Type B pancreatic cell (in vitro differentiated cells): ENCODE measurements at places on chromosomes 1 and 21. TPM values are rescaled to one million over a fixed set of nuclear protein-coding genes. Genes with fewer than 3 reads are reported as not detected.

The DCAF8 gene
- total RNA-seq = 127 and 154 TPM in 2 replicates

The RHOU gene
- 81.1 and 121 TPM in 2 replicates for total RNA-seq

The LCE1A gene
- not detected in 2 replicates for total RNA-seq

The UTS2 gene
- not detected in 2 replicates for total RNA-seq

The HSD3B1 gene
- total RNA-seq = 1.3 and 10.3 TPM in 2 replicates

The AIRE gene
- total RNA-seq = 0.12 TPM in 1 of 2 replicates, not detected in the other

The TNFRSF14 gene
- total RNA-seq = 4.2 and 8.5 TPM in 2 replicates

The FAM78B gene
- 2.6 and 2.9 TPM in 2 replicates for total RNA-seq

The CNN3 gene
- 152 and 258 TPM in 2 replicates for total RNA-seq

The AMY2A gene
- total RNA-seq = not detected in 2 replicates

DNA sequence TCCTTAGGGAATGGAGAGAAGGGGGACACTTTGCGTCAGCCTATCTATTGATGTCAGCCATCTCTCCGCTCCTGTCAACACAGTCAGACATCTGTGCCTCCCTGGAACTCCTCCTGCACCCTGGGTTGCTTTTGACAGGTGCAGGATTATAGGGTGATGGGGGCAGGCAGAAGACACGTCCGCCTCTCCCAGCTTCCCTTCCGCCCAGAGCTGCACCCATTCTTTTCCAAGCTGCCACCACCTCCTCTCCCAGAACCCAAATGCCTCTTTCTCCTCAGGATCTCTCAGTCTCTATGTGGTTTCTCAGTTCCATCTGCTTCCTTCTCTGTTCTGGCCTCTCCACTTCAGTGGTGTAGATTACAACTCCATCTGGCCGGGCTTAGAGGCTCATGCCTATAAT is 17.1 kb upstream of the KIF1B start:
- no peaks in the 10 kb centered on the region for H3K36me3 ChIP-seq
- H3K4me1 ChIP-seq = no peaks in the 10 kb centered on the region
- no peak overlapping the region for H3K4me3 ChIP-seq
- no peak overlapping the region for H3K27ac ChIP-seq
- DNase-seq = no peak
- no peaks in the 10 kb centered on the region for H3K27me3 ChIP-seq

GRCh38 chr1:89259283-89259971 is 13.2 kb downstream of the GBP5 start:
- peak overlapping the region; percentile 61 for H3K27ac ChIP-seq
- H3K4me1 ChIP-seq = peaks cover 32% of the 10 kb centered on the region
- H3K36me3 ChIP-seq = no peaks in the 10 kb centered on the region
- no peak for DNase-seq
- no peak overlapping the region for H3K4me3 ChIP-seq
- H3K27me3 ChIP-seq = no peaks in the 10 kb centered on the region

DNA sequence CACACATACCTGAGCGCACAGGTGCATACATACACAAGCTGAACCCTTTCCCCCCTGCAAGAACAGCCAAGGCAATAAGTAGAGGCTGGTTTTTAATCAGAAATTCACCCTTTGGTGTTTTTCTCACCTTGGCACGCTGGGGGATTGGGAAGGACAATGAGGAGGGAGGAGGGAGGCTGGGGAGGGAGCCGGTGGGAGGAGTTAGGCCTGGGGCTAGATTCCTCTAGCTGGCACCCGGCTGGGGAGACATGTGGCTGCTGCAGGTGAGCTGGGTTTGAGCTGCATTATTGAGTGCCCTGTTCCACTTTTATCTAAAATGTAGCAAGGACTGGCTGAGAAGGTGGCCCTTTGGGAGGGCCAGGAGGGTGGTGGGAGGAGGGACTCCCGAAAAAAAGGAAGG is 97.8 kb upstream of the CSF3R start:
- H3K27ac ChIP-seq = no peak overlapping the region
- no peak for DNase-seq
- H3K36me3 ChIP-seq = no peaks in the 10 kb centered on the region
- peaks cover 50% of the 10 kb centered on the region for H3K27me3 ChIP-seq
- H3K4me3 ChIP-seq = no peak overlapping the region
- H3K4me1 ChIP-seq = peaks cover 20% of the 10 kb centered on the region

DNA sequence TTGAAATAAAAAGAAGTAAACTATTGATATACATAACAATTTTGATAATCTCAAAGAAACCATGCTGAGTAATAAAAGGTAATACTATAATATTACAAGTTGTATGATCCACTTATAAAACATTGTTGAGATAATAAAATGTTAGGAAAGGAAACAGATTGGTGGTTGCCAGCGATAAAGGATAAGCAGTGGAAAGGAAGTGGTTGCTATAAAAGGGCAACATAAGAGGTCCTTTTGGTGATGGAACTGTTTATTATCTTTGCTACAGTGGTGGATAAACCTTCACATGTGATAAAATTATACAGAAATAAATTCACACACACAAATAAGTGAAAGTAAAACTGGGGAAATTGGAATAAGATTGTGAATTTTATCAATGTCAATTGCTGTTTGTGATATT is 15.1 kb downstream of the OR6F1 start:
- H3K4me3 ChIP-seq = no peak overlapping the region
- DNase-seq = no peak
- no peaks in the 10 kb centered on the region for H3K4me1 ChIP-seq
- H3K27me3 ChIP-seq = no peaks in the 10 kb centered on the region
- no peaks in the 10 kb centered on the region for H3K36me3 ChIP-seq
- H3K27ac ChIP-seq = no peak overlapping the region

- H3K4me1 ChIP-seq = no peaks in the 10 kb centered on the region
- no peak for DNase-seq
- no peaks in the 10 kb centered on the region for H3K27me3 ChIP-seq
These were observed 17.3 kb upstream of the MIIP start for GRCh38 chr1:12001996-12002493.

DNA sequence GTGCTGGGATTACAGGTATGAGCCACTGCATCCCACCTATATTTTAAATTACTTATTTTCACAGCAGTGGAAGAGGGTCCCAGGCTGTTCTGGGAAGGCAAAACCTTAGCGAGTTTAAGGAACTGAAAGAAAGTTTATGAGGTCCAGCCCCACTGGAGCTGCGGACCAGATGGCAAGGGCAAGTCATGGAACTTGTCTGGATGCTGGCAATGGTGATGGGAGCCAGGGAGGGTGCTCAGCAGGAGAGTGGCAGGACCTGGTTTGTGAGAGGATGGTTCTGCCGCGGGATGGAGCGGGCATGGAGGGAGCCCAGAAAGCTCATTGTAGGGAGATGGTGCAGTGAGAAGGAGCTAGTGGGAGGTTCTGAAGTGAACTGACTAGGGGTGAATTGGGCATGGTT is 50.6 kb upstream of the SLC45A1 start:
- no peak overlapping the region for H3K27ac ChIP-seq
- no peak overlapping the region for H3K4me3 ChIP-seq
- peaks cover 24% of the 10 kb centered on the region for H3K4me1 ChIP-seq
- no peak for DNase-seq
- H3K36me3 ChIP-seq = no peaks in the 10 kb centered on the region

- H3K4me3 ChIP-seq = peak overlapping the region; percentile 53
- H3K27me3 ChIP-seq = no peaks in the 10 kb centered on the region
- no peak for DNase-seq
- H3K36me3 ChIP-seq = no peaks in the 10 kb centered on the region
- peaks cover 21% of the 10 kb centered on the region for H3K4me1 ChIP-seq
- H3K27ac ChIP-seq = peak overlapping the region; percentile 45
These were observed 93.9 kb upstream of the ADGRL2 start for GRCh38 chr1:81706650-81707435.

DNA sequence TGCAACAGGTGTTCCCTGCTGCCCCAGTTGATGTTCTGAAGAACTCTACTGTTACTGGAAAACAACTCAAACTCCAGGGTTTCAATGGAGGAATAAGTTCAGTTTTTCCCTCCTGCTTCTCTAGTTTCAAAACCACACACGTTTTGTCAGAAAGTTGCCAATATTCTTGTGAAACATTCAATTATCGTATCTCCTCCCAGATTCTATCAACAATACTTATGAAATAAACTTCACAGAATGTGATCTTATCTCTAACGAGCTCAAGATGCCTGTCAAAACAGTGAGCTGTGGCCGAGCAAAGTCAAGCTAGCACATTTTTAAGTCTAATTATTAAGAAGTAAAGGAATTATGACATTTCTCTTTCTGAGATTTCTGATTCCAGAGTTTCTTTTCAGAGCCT is 4.7 kb downstream of the OR2B11 start:
- no peak for DNase-seq
- no peak overlapping the region for H3K27ac ChIP-seq
- no peak overlapping the region for H3K4me3 ChIP-seq
- no peaks in the 10 kb centered on the region for H3K4me1 ChIP-seq
- H3K36me3 ChIP-seq = no peaks in the 10 kb centered on the region

GRCh38 chr1:234213658-234214128 is 159.6 kb upstream of the COA6 start:
- no peak for DNase-seq
- peaks cover 5% of the 10 kb centered on the region for H3K36me3 ChIP-seq
- peak overlapping the region; percentile 85 for H3K4me3 ChIP-seq
- peaks cover 62% of the 10 kb centered on the region for H3K27me3 ChIP-seq
- peaks cover 9% of the 10 kb centered on the region for H3K4me1 ChIP-seq

DNA sequence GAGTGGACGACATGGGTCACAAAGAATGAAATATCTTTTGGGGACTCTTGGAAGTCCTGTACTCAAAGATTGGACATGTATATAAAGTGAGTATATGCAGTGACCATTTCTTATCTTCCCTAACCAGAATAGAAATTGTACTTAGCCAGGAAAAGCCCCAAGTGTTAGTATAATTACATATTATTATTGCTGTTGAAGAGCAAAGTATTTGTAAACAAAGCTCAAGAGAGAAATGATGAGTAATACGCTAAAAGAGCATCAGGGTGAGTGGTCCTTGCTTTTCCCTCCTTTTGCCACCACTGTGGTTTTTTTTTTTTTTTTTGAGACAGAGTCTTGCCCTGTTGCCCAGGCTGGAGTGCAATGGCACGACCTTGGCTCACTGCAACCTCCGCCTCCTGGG is 6.4 kb upstream of the CGN start:
- no peaks in the 10 kb centered on the region for H3K27me3 ChIP-seq
- H3K36me3 ChIP-seq = no peaks in the 10 kb centered on the region
- H3K27ac ChIP-seq = no peak overlapping the region

DNA sequence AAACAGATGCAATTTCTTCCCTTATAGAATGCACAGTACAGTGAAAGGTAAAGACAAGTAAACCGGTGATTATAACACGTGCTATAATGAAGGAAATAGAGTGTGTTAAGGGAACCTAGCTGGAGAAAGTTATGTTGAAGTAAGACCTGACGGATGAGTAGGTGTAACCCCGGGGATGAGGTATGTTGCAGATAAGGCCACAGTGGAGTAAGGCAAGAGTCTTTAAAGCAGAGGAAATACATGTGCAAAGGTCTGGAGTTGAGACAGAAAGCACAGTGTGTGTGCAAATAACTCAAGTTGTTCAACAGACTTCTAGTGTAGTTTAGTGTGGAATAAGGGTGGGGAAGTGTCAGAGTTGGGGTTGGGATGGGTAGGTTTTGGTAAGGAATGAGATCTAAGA is 2.9 kb downstream of the DBT start:
- no peaks in the 10 kb centered on the region for H3K36me3 ChIP-seq
- H3K27ac ChIP-seq = peak overlapping the region; percentile 2
- H3K27me3 ChIP-seq = no peaks in the 10 kb centered on the region

GRCh38 chr21:35635261-35635660 is 425.1 kb downstream of the SETD4 start:
- peaks cover 42% of the 10 kb centered on the region for H3K27me3 ChIP-seq
- H3K4me3 ChIP-seq = no peak overlapping the region
- peaks cover 5% of the 10 kb centered on the region for H3K4me1 ChIP-seq

DNA sequence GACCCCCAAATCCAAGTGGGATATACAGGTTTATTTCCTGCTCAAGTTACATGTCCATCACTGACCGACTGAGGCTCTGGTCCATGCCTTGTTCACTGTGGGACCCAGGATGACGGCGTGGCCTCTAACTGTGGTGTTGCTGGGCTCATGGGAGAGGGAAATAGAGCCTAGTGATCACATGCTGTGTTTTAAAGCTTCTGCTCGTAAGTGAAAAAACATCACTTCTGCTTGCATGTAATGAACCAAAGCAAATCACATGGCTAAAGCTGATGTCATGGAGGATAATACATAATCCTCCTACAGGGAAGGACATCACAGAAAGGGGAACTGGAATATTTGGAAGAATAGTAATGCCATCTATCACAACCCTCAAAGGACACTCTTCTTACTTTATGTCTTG is 107.6 kb downstream of the FASLG start:
- no peak overlapping the region for H3K4me3 ChIP-seq
- H3K4me1 ChIP-seq = no peaks in the 10 kb centered on the region
- no peaks in the 10 kb centered on the region for H3K36me3 ChIP-seq
- H3K27ac ChIP-seq = no peak overlapping the region
- no peaks in the 10 kb centered on the region for H3K27me3 ChIP-seq

GRCh38 chr1:92907949-92908684 is 53.1 kb downstream of the DIPK1A start:
- H3K36me3 ChIP-seq = no peaks in the 10 kb centered on the region
- no peaks in the 10 kb centered on the region for H3K27me3 ChIP-seq
- no peaks in the 10 kb centered on the region for H3K4me1 ChIP-seq

- H3K27ac ChIP-seq = no peak overlapping the region
- DNase-seq = no peak
- H3K27me3 ChIP-seq = no peaks in the 10 kb centered on the region
- H3K36me3 ChIP-seq = no peaks in the 10 kb centered on the region
- no peaks in the 10 kb centered on the region for H3K4me1 ChIP-seq
These were observed 708.8 kb upstream of the CHRM3 start for GRCh38 chr1:238677567-238677966.

- no peak for DNase-seq
- H3K4me1 ChIP-seq = peaks cover 9% of the 10 kb centered on the region
- H3K27ac ChIP-seq = no peak overlapping the region
- no peak overlapping the region for H3K4me3 ChIP-seq
- peaks cover 49% of the 10 kb centered on the region for H3K27me3 ChIP-seq
- no peaks in the 10 kb centered on the region for H3K36me3 ChIP-seq
These were observed 18.9 kb downstream of the LHX4 start for GRCh38 chr1:180248731-180249681.

- peaks cover 43% of the 10 kb centered on the region for H3K4me1 ChIP-seq
- no peaks in the 10 kb centered on the region for H3K36me3 ChIP-seq
- H3K4me3 ChIP-seq = peak overlapping the region; percentile 65
- H3K27ac ChIP-seq = peak overlapping the region; percentile 46
- H3K27me3 ChIP-seq = peaks cover 31% of the 10 kb centered on the region
- DNase-seq = no peak
These were observed 141.0 kb downstream of the FOXD2 start for GRCh38 chr1:47578721-47579419.

GRCh38 chr1:7220007-7220406 is 434.8 kb downstream of the CAMTA1 start:
- H3K27me3 ChIP-seq = peaks cover 5% of the 10 kb centered on the region
- no peak overlapping the region for H3K27ac ChIP-seq
- no peaks in the 10 kb centered on the region for H3K36me3 ChIP-seq
- no peak for DNase-seq

GRCh38 chr1:90000934-90001676 is 6.2 kb downstream of the ZNF326 start:
- H3K36me3 ChIP-seq = peaks cover 16% of the 10 kb centered on the region
- no peaks in the 10 kb centered on the region for H3K27me3 ChIP-seq
- no peak overlapping the region for H3K27ac ChIP-seq
- peaks cover 31% of the 10 kb centered on the region for H3K4me1 ChIP-seq

- no peak overlapping the region for H3K27ac ChIP-seq
- H3K36me3 ChIP-seq = no peaks in the 10 kb centered on the region
- DNase-seq = no peak
- no peaks in the 10 kb centered on the region for H3K27me3 ChIP-seq
These were observed 41.0 kb upstream of the PDE9A start for GRCh38 chr21:42612390-42612789.

- peak overlapping the region; percentile 59 for H3K4me3 ChIP-seq
- peaks cover 15% of the 10 kb centered on the region for H3K27me3 ChIP-seq
- H3K4me1 ChIP-seq = peaks cover 26% of the 10 kb centered on the region
- peak overlapping the region; percentile 57 for H3K27ac ChIP-seq
- DNase-seq = no peak
These were observed 2.9 kb downstream of the SOAT1 start for GRCh38 chr1:179296356-179297104.
